ENCODE measurements at places on chromosomes 11 and 22.
A peak's percentile ranks its signal among the peaks of the same experiment; 100 is the strongest.

DNA sequence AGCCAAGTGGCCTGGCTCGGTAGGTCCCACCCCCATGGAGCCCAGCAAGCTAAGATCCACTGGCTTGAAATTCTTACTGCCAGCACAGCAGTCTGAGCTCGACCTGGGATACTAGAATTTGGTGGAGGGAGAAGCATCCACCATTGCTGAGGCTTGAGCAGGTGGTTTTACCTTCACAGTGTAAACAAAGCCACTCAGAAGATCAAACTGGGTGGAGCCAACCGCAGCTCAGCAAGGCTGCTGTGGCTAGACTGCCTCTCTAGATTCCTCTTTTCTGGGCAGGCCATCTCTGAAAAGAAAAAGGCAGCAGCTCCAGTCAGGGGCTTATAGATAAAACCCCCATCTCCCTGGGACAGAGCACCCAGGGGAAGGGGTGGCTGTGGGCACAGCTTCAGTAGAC lies 22.3 kb upstream of the OR5B21 start:
- no peak for DNase-seq

- no peak for DNase-seq
These were observed 46.4 kb upstream of the ARHGAP42 start for GRCh38 chr11:100640646-100641045.

DNA sequence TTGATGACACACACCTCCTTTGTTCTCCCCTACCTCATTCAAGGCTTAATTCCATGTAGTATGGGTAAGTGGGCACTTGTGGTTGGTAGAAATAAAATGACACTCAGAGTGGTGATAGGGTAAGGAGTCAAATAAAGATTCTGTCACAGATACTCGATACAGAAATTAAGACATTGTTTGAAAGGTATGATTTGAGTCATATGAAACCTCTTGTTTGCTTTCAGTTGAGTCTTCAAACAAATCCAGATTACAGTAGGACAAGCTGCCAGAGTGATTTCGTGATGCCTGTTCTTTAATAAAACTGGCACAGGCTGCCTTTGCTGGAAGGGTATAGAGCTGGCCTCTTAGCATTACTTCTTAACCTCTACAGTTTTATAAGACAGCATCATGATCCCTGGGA lies 182.4 kb downstream of the SPON1 start:
- DNase-seq, result no peak

GRCh38 chr11:15665368-15665871 lies 550.7 kb downstream of the INSC start:
- DNase-seq, result no peak

DNA sequence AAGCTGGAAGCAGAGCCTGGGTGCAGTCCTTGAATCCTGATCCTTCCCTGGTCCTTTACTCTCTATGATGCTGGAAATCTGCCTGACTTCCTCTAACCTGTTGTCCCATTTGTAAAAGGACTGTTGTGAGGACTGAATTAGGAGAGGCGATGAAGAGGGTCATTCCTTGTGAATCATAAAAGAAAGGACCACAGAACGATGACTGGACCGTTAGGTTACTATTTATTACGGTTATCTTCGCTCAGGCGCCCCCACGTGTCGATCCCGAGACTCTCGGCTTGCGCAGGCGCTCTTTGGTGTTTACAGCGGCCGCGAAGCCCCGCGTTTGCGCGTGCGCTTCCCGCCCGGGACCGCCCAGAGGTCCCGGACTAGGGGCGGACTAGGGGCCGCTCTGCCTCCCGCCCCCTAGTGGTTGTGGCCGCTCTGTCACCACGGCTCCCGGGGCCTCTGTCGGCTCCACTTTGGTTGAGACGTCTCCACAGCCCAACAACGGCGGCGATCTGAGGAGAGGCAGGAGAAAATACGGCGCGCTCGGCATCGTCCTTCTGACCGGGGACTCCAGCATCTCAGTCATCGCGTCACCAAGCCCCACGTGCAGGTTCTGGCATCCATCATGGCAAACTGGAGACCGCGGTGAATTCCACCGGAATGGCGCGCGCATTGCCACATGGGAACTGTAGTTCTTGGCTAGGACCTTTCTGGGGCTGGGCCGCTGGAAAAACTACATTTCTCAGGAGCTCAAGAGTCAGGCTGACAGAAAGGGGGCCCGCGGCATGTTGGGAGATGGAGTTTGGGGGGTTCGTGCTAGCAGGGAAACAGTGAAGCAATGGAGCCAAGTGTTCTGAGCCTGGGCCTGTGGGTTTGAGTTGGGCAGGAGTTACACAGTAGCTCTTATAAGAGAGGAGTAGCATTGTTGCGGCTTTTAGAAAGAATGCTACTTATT lies at the start of gene STARD10:
Gene STARD10, minus strand, starts transcription at position 623 of the 943 bp plus-strand sequence. CDS start 12,866 bp downstream, outside the sequence.
- DNase-seq, result peak; percentile 95

DNA sequence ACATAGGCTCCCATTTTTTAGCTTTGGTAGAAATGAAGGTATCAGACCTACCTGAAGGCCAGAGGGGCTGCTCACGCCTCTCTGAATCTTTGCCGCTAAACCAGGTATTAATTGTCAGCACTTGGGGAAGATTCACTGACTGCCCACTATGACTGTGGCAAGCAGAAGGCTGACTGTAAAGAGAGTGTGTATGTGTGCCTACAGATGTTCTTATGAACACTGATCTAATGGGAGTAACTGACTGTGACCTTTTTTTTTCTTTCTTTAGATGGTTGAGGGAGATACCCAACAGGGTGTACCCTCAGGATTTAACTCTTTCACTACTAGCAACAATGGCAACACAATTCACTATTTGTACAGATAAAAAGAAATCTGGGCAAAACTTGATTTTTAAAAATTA lies at the start of gene RAG2:
Gene RAG2, minus strand, starts transcription at position 186 of the 400 bp plus-strand sequence. CDS start 4,068 bp downstream, outside the sequence.
- no peak for DNase-seq

- DNase-seq, result no peak
These were observed 17.5 kb downstream of the UQCR10 start for GRCh38 chr22:29784451-29785361.

- no peak for DNase-seq
These were observed 800 bp downstream of the KCTD21 start for GRCh38 chr11:78187366-78188285.

- no peak for DNase-seq
These were observed 44.5 kb upstream of the MMP7 start for GRCh38 chr11:102575012-102575411.

GRCh38 chr11:96328395-96329010 lies 14.5 kb downstream of the MAML2 start:
- no peak for DNase-seq

DNA sequence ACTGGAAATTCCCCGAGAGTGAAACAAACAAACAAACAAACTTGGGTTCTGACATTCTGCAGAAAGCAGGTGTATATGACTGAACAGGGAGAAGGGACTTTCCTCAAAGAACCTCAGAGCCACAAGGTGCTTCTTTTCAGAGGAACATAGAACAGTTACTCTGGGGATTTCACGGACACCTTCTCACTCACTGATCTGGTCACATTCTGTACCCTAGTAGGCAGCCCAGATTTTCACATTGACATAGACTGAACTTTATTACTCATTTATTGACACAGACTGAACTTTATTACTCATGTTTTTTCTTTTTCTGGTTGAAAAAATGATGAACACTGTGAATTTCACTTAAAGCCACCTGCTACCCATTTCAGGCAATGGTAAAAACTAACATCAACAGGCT lies 263.0 kb downstream of the OPCML start:
- DNase-seq, result no peak

- DNase-seq, result peak; percentile 14
These were observed 1062.8 kb downstream of the DLG2 start for GRCh38 chr11:84564180-84564866.

DNA sequence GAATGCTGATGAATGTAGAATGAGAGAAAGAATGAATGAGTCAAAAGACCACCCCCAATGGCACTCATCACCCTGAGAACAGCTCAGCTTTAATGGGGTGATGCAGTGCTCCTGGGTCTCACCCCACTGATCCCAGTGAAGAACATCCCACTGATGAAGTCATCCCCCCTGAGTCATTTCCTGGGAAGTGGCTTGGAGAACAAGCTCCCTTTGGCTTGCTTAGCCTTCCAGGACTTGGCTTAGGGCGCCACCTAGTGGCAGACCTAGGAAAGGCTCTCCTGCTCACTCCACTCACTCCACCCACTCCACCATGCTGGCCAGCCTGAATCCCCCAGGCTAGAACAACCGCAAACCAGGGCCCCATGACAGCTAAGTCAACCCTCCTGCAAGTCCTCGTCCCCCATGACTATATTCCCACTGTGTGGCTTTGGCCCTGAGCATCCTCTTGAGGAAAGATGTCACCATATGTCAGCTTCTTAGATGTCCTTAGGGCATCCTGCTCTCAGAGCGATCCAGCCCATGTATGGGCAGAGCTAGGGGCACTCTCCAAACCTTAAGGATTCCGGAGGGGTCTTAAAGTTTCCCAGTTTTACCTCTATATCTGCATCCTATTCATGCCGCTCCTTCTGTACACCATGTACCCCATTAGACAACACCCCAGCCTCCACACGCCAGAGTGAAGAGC lies 17.8 kb upstream of the TMPRSS13 start:
- peak; percentile 74 for DNase-seq

- DNase-seq, result no peak
These were observed 26.4 kb downstream of the KCTD17 start for GRCh38 chr22:37077802-37078448.

GRCh38 chr11:117045196-117045595 lies 53.0 kb downstream of the SIK3 start:
- peak; percentile 79 for DNase-seq

DNA sequence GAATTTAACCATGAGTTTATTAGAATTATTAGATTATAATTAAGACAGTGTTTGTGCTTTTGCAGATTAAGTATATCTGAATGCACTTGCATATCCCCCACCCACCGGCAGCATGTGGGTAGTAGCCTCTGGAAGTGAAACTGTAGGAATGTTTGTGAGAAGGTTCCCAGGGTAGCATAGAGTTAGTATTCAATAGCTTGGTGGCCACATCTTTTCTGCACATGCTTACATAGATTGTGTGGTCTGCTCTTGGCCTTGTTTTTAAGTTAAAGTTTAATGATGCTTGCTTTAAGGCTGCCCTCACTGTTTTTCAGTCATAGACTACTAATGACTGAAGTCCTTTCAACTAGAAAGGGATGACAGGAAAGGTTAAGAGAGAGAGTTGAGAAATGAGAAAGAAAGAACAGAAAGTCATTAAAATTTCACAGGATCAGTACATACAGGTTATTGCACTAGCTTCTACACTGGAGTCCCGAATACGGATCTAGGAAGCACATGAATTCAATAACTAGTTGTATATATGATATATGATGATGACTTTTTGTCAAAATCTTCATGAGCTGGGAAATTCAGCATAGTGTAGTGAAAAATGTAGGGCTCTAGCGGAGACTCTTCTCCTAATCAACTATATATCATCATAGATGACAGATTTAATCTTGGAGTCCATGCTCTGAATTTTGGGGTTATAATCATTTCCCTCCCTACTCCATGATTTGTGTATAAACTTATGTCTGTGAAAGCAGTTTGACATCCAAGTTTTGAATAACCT lies 137.1 kb downstream of the ARHGAP42 start:
- DNase-seq, result no peak

- DNase-seq, result no peak
These were observed 13.9 kb downstream of the NCF4 start for GRCh38 chr22:36874736-36875135.

GRCh38 chr11:62340269-62340901 lies 3.1 kb downstream of the ASRGL1 start:
- no peak for DNase-seq

Data from left renal pelvis (tissue), 4 donors.